Transverse colon (tissue), 4 donors: ENCODE measurements at places on chromosomes 4 and X. TPM values are rescaled to one million over a fixed set of nuclear protein-coding genes. Genes with fewer than 3 reads are reported as not detected.

The LRPAP1 gene
- total RNA-seq, result 140 TPM

The RENBP gene
- total RNA-seq, result not detected

The OTUD6A gene
- not detected for total RNA-seq

The EVC2 gene
- 0.20 TPM for total RNA-seq

The PCSK1N gene
- 14.0 TPM for total RNA-seq

The ARX gene
- total RNA-seq, result not detected

The MAGEC1 gene
- not detected for total RNA-seq
